ENCODE measurements at places on chromosomes 6 and 20.

DNA sequence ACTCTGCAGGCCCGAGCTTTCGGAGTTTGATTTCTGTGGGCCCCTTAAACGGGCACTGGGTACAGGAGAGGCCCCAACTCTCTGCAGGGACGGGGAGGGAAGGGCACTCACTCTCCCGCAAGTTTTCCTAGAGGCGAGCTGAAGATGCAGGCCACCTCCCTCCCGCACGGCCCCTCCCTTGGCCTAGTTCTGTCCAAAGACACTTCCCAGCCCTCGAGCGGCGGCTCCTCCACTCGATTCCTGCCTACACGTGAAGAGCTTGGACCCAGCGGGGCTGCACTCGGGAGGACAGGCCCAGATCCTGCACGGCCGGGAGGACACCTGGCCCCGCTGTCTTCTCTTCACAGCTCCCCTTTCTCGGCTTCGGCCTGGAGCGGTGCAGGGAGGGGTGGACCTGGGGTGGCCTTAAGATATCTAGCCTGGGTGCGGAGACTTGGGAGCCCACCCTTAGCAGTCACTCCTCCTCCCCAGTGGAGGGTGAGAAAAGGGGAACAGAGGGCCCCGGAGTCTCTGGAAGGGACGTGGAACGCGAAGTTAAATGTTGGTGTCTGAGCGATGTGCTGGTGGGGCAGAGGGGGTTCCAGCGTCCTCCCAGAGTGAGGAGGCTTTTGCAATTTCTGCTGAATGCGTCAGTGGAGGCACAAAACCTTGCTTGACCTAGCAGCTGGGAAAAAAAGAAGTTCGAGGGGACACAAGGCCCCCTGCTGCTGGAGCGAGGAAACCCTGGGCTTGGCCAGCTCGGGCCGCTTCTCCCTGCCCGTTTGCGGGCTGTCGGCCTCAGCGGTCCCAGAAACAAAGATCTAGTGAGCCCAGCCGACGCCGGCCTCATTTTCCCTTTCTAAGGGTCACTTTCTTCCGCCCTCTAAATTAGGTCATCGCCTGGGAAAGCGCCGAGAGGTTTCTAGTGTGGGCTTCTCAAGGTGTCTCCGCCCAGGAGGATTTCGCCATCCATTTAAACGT, 4.9 kb downstream of the OLIG3 start:
- DNase-seq: peak; percentile 9

- DNase-seq: peak; percentile 54
Measured at GRCh38 chr6:15365273-15365687, 119.4 kb downstream of the JARID2 start.

GRCh38 chr6:144413418-144413817, 128.3 kb downstream of the UTRN start:
- no peak for DNase-seq

GRCh38 chr6:152685819-152686218, 11.9 kb upstream of the MYCT1 start:
- DNase-seq: no peak

DNA sequence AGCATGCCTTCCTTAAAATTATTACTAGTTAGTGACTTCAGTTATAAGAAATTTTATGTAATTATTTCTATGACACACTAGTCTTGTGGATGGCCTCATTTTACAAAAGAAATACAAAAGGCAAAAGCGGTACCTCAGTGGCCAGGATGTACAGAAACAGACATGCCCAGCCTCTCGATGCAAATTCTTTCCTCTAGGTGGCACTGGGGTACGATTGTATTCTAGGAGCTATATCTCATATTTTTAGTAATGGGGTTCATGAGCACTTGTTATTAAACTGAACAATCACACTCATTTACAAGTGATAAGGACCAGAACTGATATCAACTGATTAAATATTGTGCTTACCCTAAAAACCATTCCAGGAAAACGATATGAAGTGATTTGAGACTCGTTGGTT, 59.8 kb downstream of the SOD2 start:
- peak; percentile 7 for DNase-seq

GRCh38 chr6:113980937-113981554, 10.1 kb upstream of the HDAC2 start:
- peak; percentile 18 for DNase-seq

DNA sequence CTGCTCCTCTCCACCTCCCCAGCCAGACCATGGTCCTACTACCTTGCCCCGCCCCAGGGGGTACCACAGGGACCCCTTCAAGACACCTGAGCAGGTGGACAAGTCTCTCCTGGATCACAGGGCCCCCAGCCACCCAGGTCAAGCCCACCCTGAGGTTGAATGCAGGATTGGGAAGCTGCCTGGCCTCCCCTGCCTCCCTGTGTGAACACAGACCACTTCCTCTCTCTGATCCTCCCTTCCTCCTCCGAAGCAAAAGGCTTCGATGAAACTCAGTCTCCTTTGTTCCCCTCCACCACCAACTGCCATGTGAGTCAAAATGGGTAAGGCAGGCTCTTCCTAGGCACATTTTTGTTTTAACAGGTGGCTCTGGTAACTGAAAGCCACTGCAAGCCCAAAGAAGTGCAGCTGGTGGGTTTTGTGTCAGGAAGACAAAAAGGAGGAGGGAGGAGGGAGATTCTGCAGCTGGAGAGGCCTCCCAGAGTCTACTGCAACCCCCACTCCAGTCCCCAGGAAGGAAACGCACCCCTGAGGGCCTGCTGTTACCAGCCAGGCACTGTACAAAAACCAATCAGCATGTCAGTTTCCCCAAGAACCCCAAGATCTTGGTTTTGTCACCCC, 5.4 kb downstream of the ADA start:
- peak; percentile 35 for DNase-seq

DNA sequence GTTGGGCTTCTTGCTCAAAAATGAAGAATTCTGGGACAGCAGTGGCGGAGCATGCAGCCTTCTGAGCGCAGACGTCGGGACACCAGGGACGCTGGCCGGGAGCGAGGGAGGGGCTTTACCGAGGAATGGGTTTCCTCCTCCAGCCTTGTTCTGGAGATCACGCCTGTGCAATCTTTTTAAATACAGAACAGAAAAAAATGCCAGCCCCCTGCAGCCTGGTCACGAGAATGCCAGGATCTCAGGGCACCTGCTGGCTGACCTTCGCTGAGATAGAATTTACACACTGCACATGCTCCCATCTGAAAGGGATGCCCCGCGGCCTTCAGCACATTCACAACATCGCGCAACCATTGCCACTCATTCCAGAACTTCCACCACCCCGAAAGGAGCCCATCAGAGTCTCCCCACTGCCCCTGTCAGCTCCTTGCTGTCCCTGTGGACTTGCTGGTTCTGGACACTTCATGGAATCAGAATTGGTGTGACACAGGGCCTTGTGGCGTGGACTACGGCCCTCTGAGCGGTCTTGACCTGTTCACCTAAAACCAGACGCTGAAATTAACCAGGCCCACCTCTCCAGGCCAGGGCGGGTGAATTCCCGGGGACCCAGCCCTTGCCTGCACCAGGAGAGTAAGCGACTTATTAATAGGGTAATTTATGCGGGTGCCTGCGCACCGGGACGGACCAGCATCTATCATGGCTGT, 20.6 kb upstream of the BHLHE23 start:
- DNase-seq: no peak

DNA sequence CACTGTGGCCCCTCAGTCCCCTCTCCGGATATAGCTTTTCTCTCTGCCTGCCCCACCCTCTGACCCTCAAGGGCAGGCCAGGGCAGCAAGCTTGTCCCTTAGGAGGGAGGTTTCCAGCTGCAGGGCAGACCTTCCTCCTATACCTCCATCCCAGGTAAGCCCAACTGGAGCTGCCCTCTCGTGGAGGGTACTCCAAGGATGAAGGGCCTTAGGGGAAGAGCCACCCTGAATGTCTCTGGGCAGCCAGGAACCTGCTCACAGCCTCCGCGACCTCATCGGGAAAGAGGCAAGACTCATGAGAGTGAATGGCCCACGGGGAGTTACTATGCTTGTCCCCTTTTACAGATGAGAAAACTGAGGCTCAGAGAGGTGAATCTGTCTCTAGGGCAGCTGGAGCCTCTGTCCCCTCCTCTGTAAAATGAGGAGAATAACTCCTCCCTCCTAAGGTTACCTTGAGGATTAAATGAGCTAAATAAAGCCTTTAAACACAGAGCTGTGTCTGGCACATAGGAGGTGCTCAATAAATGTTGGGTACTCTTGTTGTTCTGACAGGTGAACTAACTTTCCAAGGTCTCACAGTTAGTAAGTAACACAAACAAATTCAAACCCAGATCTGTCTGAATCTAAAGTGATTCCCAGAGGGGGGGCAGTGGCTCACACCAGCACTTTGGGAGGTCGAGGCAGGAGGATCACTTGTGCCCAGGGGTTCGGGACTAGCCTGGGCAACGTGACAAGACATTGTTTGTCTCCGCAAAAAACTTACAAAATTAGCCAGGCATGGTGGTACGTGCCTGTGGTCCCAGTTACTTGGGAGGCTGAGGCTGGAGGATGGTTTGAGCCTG, 12.1 kb downstream of the SRXN1 start:
- DNase-seq: no peak

GRCh38 chr20:49657118-49657901, 56.4 kb downstream of the B4GALT5 start:
- DNase-seq: no peak

Data from activated CD4-positive, alpha-beta T cell treated with anti-CD3 and anti-CD28 coated beads for 48 hours (primary cell).